CD4-positive, alpha-beta T cell (primary cell): ENCODE measurements at places on chromosomes 7 and 10. TPM values are rescaled to one million over a fixed set of nuclear protein-coding genes. Genes with fewer than 3 reads are reported as not detected.

The SKIDA1 gene
- 0.25 TPM for total RNA-seq

The OPN1SW gene
- total RNA-seq: not detected

The ZFAND4 gene
- 34.5 TPM for total RNA-seq

The GCK gene
- 0.47 TPM for total RNA-seq

The NUTM2A gene
- 1.2 TPM for total RNA-seq

The MINDY4 gene
- total RNA-seq: 0.60 TPM

The CDK5 gene
- 3.5 TPM for total RNA-seq

The TAS2R5 gene
- 0.56 TPM for total RNA-seq

The LRGUK gene
- 0.20 TPM for total RNA-seq

The FOXK1 gene
- total RNA-seq: 68.1 TPM

The COPS6 gene
- total RNA-seq: 79.0 TPM

The HYAL4 gene
- total RNA-seq: 0.14 TPM

The HMX2 gene
- not detected for total RNA-seq

The CALML3 gene
- not detected for total RNA-seq

The EGR2 gene
- 5.4 TPM for total RNA-seq

The CLEC5A gene
- total RNA-seq: not detected

The NKX6-2 gene
- not detected for total RNA-seq

The CALCR gene
- not detected for total RNA-seq

The HABP2 gene
- total RNA-seq: not detected

The WDFY4 gene
- 1.3 TPM for total RNA-seq

The PNLIPRP2 gene
- total RNA-seq: not detected

The SCART1 gene
- total RNA-seq: 5.0 TPM

The BICC1 gene
- total RNA-seq: not detected

The UPK3BL2 gene
- total RNA-seq: 115 TPM

The LRRN3 gene
- total RNA-seq: 6.0 TPM

The GNAT3 gene
- total RNA-seq: not detected

The RAB19 gene
- 2.8 TPM for total RNA-seq

The ADRA2A gene
- not detected for total RNA-seq

The GIMAP4 gene
- total RNA-seq: 20.7 TPM

The HILPDA gene
- total RNA-seq: 1.7 TPM

The BMPER gene
- not detected for total RNA-seq

The CALHM3 gene
- total RNA-seq: not detected

The GBX1 gene
- total RNA-seq: not detected

The FBXL13 gene
- 0.89 TPM for total RNA-seq

The EPC1 gene
- 173 TPM for total RNA-seq

The P4HA1 gene
- total RNA-seq: 9.0 TPM

The TRIL gene
- not detected for total RNA-seq

The CDHR1 gene
- 0.74 TPM for total RNA-seq

The LHFPL3 gene
- total RNA-seq: not detected

The MYOZ1 gene
- total RNA-seq: not detected

The CACNB2 gene
- not detected for total RNA-seq

The NUTM2D gene
- total RNA-seq: 4.0 TPM

The LSM8 gene
- total RNA-seq: 49.4 TPM

The PALD1 gene
- 0.36 TPM for total RNA-seq

The KLF14 gene
- not detected for total RNA-seq

The FAM25A gene
- total RNA-seq: not detected

The BTBD16 gene
- not detected for total RNA-seq

The TRIM4 gene
- 23.1 TPM for total RNA-seq

The EPO gene
- total RNA-seq: not detected

The ITGA8 gene
- not detected for total RNA-seq

The RBM48 gene
- total RNA-seq: 45.4 TPM
